ENCODE measurements at places on chromosomes 6 and 20. TPM values are rescaled to one million over a fixed set of nuclear protein-coding genes. Genes with fewer than 3 reads are reported as not detected.

- no peak for DNase-seq
- H3K27ac ChIP-seq, result no peak overlapping the region
- H3K4me3 ChIP-seq, result no peak overlapping the region
- peaks cover 19% of the 10 kb centered on the region for H3K27me3 ChIP-seq
These were observed 21.1 kb downstream of the PNPLA1 start for GRCh38 chr6:36290668-36291620.

GRCh38 chr6:136719280-136720044, 72.8 kb downstream of the MAP3K5 start:
- H3K36me3 ChIP-seq, result peaks cover 2% of the 10 kb centered on the region
- H3K4me1 ChIP-seq, result no peaks in the 10 kb centered on the region
- H3K4me3 ChIP-seq, result no peak overlapping the region
- no peak for DNase-seq

DNA sequence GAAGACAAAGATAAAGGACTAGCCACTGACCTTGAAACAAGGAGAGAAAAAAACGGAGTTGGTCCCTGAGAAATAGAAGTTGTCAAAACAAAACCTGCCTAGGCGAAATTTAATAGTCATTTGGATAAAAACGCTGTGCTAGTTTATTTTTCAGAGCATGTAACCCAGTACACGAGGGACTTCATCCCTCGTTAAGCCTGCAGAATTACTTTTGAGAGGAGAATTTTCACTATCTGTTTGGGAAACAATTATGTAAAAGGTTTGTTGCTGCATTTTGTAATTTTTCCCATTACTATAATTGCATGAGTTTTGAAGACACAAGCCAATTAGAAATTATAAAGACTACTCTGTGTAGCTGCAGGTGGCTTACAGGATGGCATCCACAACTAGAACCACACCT, 71.6 kb upstream of the MAP3K7 start:
- no peak overlapping the region for H3K27ac ChIP-seq
- no peaks in the 10 kb centered on the region for H3K36me3 ChIP-seq
- H3K4me3 ChIP-seq, result no peak overlapping the region
- no peak for DNase-seq

- peaks cover 25% of the 10 kb centered on the region for H3K4me1 ChIP-seq
- DNase-seq, result no peak
- H3K4me3 ChIP-seq, result no peak overlapping the region
- H3K27me3 ChIP-seq, result peaks cover 56% of the 10 kb centered on the region
These were observed 125.8 kb downstream of the MRPL14 start for GRCh38 chr6:44001318-44002066.

- H3K27ac ChIP-seq, result no peak overlapping the region
- no peaks in the 10 kb centered on the region for H3K27me3 ChIP-seq
- no peak for DNase-seq
- no peaks in the 10 kb centered on the region for H3K36me3 ChIP-seq
- no peak overlapping the region for H3K4me3 ChIP-seq
- H3K4me1 ChIP-seq, result no peaks in the 10 kb centered on the region
These were observed 16.8 kb upstream of the ADGB start for GRCh38 chr6:146581968-146582367.

GRCh38 chr6:158242071-158242606, 70.1 kb upstream of the TULP4 start:
- H3K27ac ChIP-seq, result no peak overlapping the region
- H3K4me1 ChIP-seq, result peaks cover 20% of the 10 kb centered on the region
- H3K4me3 ChIP-seq, result peak overlapping the region; percentile 11

GRCh38 chr20:667351-668034, 8.1 kb downstream of the SCRT2 start:
- H3K4me3 ChIP-seq, result peak overlapping the region; percentile 18
- peaks cover 48% of the 10 kb centered on the region for H3K27me3 ChIP-seq
- H3K27ac ChIP-seq, result no peak overlapping the region

GRCh38 chr6:79307321-79308036, 73.0 kb upstream of the HMGN3 start:
- no peak overlapping the region for H3K27ac ChIP-seq
- no peaks in the 10 kb centered on the region for H3K4me1 ChIP-seq
- H3K4me3 ChIP-seq, result no peak overlapping the region
- H3K36me3 ChIP-seq, result no peaks in the 10 kb centered on the region
- DNase-seq, result no peak

DNA sequence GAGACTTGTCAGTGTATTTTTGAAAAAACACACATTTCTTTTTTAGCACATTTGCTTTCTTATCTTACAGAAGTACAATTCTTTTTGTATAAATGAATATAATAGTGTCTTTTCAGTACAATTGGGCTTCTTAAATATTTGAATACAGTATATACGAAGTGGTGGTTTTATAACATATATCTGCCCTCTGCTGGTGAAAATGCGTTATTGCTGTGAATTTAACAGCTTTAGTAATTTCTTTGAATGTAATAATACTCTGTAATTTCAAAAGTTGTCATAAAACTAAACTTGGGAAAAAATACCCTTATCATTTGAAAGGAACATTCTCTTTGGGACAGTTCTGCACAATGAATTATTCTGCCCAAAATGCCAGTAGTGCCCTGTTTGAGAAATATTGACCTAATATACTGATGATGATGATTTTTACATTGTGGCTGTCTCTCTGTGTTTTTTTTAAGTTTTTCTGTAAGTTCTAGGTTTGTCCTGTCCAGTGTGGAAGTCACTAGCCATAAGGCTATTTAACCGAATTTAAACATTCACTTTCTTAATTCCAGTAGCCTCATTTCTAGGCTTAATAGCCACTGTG, 19.0 kb downstream of the SMAP1 start:
- no peak overlapping the region for H3K27ac ChIP-seq
- H3K4me3 ChIP-seq, result no peak overlapping the region
- peaks cover 6% of the 10 kb centered on the region for H3K36me3 ChIP-seq
- no peaks in the 10 kb centered on the region for H3K4me1 ChIP-seq
- no peak for DNase-seq
- H3K27me3 ChIP-seq, result no peaks in the 10 kb centered on the region

- peaks cover 6% of the 10 kb centered on the region for H3K36me3 ChIP-seq
- no peak overlapping the region for H3K4me3 ChIP-seq
- H3K27ac ChIP-seq, result no peak overlapping the region
- DNase-seq, result no peak
- H3K27me3 ChIP-seq, result no peaks in the 10 kb centered on the region
- H3K4me1 ChIP-seq, result no peaks in the 10 kb centered on the region
These were observed 73.4 kb downstream of the PTPN1 start for GRCh38 chr20:50583442-50584150.

GRCh38 chr6:152571089-152571488, 66.1 kb downstream of the SYNE1 start:
- no peak for DNase-seq
- H3K4me1 ChIP-seq, result peaks cover 2% of the 10 kb centered on the region
- H3K4me3 ChIP-seq, result no peak overlapping the region
- no peak overlapping the region for H3K27ac ChIP-seq
- no peaks in the 10 kb centered on the region for H3K36me3 ChIP-seq

GRCh38 chr6:167351656-167352345, 26.9 kb downstream of the TTLL2 start:
- H3K27me3 ChIP-seq, result peaks cover 33% of the 10 kb centered on the region
- H3K4me1 ChIP-seq, result peaks cover 32% of the 10 kb centered on the region
- H3K36me3 ChIP-seq, result no peaks in the 10 kb centered on the region
- peak overlapping the region; percentile 89 for H3K4me3 ChIP-seq

GRCh38 chr6:36430351-36430750, 12.3 kb downstream of the PXT1 start:
- no peak overlapping the region for H3K27ac ChIP-seq
- no peak overlapping the region for H3K4me3 ChIP-seq
- peaks cover 16% of the 10 kb centered on the region for H3K4me1 ChIP-seq
- no peaks in the 10 kb centered on the region for H3K27me3 ChIP-seq
- H3K36me3 ChIP-seq, result no peaks in the 10 kb centered on the region

- DNase-seq, result no peak
- H3K4me3 ChIP-seq, result no peak overlapping the region
- no peaks in the 10 kb centered on the region for H3K4me1 ChIP-seq
- H3K36me3 ChIP-seq, result no peaks in the 10 kb centered on the region
- H3K27ac ChIP-seq, result peak overlapping the region; percentile 78
- H3K27me3 ChIP-seq, result peaks cover 12% of the 10 kb centered on the region
These were observed 126.0 kb upstream of the PMEPA1 start for GRCh38 chr20:57835588-57836455.

GRCh38 chr6:169923468-169924464, 172.3 kb downstream of the ERMARD start:
- no peak overlapping the region for H3K4me3 ChIP-seq
- peaks cover 6% of the 10 kb centered on the region for H3K4me1 ChIP-seq
- peaks cover 5% of the 10 kb centered on the region for H3K36me3 ChIP-seq
- H3K27me3 ChIP-seq, result peaks cover 3% of the 10 kb centered on the region

C20orf141 gene
- total RNA-seq, result not detected

PTGIS gene
- 7.1 TPM for total RNA-seq

NKAIN4 gene
- total RNA-seq, result 44.0 TPM

VGLL2 gene
- total RNA-seq, result 0.16 TPM

DEFB127 gene
- not detected for total RNA-seq

ZNF512B gene
- 34.0 TPM for total RNA-seq

PGC gene
- total RNA-seq, result not detected

SRSF3 gene
- 636 TPM for total RNA-seq

KCNK17 gene
- 1.2 TPM for total RNA-seq
